ENCODE measurements at places on chromosomes 12 and 14.

- DNase-seq = no peak
Observed at GRCh38 chr14:52328276-52328675, 14.2 kb downstream of the PTGER2 start.

GRCh38 chr12:131613678-131614077 lies 97.2 kb upstream of the SFSWAP start:
- no peak for DNase-seq

DNA sequence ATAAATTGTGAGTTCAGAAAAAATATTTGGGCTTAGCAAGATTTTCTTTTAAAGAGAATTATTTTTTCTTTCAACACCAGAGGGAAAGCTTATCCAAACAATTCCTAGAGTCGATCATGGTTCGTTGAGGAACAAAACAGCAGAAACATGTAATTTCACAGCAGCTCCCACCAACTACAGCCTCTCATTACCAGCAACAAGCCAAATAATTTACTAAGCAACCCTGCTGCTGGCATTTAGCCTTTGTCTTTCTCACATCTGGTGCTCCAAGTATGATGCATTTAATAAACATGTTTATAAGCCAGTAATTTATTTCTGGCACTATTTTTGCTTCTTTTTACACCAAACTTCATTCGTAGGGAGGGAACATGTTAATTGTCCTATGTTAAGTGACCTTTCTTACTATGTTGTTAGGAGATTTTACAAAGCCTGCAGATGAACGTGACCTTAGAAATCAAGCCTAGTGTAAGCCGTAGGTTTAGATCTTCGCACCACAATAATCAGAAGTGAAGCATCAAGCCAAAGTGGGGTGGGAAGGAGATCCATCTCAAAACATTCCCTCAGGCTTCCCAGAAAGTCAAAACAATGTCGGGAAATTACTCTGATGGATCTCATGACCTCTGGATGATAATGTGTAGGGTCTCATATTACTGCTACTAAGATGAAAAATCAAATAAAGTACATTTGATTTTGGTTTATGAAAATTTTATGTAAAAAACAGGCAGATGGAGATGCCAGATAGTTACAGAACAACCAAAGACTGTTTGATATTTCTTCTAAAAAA lies 128.4 kb downstream of the RPAP3 start:
- no peak for DNase-seq

DNA sequence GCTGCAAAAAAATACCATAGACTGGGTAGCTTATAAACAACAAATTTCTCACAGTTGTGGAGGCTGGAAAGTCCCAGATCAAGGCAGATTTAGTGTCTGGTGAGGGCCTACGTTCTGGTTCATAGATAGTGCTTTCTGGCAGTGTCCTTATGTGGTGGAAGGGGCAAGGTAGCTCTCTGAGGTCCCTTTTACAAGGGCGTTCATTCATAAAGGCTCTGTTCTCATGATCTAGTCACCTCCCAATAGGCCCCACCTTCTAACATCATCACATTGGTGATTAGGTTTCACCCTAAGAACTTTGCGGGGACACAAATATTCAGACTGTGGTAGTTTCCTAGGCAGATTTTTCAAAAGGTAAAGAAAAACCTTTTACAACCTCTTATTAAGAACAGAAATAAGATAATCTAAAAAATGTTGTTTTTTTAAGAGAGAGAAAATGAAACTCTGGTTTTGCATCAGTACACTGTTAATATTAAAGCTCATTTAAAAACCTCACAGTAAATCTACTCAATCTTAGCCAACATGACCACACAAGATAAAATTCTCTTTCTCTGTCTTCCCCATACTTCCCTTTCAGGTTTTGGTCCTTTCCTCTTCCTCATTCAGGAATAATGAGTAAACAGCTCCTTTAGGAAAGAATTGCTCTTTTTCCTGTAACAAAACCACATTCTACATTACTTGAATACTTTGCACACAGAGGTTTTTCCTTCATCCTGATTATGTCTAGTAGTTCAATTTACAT lies 117.5 kb downstream of the UNC79 start:
- DNase-seq = no peak

DNA sequence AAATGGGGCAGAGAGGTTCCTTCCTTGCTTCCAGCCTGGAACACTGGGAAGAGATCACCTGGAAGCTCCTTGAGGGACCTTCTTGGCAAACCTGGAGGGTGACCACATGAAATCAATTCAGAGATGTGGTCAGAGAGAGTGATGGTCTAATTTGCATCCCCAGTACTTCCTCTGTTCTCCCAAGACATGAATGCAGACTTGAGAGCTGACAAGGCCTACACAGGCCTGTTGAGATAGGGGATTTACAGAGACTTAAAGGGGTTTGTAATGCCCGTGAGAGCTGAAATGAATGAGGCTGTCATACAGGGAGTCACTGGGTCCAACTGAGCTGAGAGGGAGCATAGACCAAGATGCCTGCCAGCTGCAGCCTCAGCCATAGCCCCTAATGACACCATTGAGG lies 45.1 kb downstream of the TMX1 start:
- no peak for DNase-seq

- DNase-seq = no peak
Observed at GRCh38 chr14:68380329-68380741, 412.5 kb downstream of the ZFP36L1 start.

DNA sequence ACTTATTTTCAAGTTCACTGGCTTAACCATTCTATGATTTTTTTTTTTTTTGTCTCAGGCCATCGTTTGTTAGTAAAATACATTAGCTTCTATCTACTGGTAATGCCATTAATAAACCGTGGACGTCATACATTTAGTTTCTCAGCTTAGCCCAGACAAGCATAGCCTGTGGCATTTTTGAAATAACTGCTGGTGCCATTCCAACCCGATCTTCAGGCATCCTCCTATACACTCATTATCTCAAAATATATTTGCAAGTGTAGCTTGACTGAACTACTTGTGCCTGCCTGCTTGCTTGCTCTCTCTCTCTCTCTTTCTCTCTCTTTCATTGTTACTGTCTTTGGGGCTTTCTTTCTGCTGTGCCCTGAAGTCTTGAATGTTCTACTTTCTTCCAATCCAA lies 12.7 kb upstream of the MBIP start:
- no peak for DNase-seq

DNA sequence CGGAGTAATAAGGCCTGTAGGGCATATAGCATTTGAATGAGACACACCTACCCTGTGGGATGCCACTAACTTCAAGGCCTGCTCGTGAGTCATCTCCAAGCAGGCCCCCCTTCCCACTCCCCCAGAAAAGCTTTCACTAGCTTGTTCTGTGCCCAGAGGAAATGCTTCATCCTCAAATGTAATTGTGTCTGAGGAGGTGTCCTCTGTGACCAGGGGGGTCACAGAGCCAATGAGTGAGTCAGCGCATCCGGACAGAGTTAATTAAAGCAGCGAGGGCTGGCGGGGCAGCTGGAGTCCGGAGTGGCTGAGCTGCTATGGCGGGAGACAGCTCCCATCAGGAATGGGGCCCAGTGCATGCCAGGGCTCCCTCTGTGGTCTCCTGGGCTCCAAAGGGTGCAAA lies 27.0 kb upstream of the ESRRB start:
- no peak for DNase-seq

- no peak for DNase-seq
Observed at GRCh38 chr12:66756631-66757030, 77.8 kb upstream of the GRIP1 start.

DNA sequence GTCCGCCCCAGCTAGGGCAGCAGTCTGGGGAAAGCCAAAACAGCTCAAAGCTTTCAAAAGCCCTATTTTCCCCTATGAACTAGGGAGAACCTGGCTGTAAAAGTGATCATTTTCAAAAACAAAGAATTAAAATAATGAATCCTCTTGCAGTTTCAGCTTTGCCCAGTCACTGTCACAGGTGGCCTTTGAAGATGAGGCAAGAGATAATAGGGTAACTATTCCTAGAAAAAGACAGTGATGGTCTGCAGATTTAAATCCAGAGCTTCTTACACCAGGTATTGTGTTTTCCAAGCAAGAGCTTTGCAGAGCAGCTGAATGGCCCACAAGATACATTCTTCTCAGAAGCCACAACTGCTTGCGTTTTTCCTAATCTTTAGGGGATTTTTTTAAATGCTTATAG lies 80.2 kb upstream of the NUDT4 start:
- no peak for DNase-seq

DNA sequence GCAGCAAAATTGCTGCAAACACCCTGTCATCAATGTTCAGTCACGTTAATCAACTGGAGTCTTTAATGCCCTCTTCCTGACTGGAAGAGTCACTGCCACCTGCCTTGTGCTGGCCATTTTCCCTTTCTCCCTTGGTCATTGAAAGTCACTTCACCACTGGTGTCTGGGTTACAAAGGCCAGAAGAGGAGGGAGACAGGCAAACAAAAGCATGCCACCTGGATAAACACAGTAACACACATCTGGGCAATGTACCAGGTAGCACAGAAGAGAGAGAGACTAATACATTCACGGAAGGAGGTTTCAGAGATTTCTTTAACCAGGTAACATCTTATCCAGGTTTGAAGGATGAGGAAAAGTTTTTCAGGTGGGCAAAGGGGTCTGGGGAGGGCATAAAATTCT lies 32.7 kb downstream of the GPHB5 start:
- DNase-seq = peak; percentile 32

DNA sequence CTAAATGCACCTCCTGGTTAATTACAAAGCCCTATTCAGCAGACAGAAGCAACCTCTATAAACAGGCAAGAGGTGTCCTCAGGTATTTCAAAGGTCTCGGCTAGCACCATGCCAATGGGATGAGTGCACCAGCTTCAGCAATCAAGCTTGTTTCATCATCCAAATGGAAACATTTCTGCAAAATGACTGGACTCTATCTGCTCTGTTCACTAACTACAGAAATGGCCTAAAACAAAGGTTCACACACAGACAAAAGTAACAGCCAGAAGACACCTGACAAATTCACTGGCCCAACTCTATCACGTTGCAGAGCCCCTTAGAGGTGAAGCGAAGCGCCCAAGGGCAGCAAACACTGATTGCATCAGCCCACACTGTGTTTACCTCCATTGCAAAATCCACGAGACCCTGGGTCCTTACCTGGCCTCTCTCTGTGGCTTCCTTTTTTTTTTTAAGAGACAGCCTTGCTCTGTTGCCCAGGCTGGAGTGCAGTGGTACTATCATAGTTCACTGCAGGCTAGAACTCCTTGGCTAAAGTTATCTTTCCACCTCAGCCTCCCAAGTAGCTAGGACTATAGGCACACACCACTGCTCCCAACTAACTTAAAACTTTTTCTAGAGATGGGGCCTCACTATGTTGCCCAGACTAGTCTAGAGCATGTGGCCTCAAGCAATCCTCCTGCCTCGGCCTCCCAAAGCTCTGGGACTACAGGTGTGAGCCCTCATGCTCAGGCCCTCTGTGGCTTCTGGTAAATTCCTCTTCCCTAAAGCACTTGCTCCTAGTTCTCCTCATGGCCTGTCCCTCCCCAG lies 8.5 kb upstream of the SYNE3 start:
- DNase-seq = no peak

DNA sequence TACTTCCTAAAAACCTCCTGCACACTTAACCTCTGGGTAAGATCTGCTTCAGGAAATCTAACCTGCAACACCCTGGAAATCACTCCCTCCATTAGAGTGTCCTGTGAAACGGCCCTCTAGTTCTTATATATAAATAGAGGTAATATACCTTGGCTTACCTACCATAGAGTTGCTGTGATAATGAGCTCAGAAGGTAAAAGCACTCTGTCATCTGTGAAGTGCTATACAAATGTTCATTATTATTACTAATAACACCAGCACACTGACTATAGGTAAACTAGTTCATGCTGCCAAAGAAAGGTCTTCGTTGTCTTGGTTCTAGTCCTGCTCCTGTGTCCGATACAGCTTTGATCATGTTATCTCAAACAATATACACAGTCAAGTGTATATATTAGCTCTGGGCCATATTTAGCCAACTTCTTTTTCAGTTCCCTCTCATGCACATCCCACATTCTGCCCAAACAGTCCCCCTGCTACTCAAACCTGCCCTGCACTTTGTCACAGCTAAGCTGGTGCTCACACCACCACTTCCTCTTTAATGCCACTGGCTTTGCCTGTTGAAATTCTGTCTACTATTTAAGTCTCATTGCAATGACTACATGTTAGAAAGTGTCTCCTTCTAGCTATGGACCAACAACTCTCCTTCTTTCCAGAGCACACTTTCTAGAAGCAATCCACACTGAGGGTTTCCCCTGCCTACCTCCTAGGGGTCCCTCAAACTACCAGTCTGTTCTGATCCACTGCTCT lies 5.1 kb downstream of the E2F7 start:
- DNase-seq = no peak

DNA sequence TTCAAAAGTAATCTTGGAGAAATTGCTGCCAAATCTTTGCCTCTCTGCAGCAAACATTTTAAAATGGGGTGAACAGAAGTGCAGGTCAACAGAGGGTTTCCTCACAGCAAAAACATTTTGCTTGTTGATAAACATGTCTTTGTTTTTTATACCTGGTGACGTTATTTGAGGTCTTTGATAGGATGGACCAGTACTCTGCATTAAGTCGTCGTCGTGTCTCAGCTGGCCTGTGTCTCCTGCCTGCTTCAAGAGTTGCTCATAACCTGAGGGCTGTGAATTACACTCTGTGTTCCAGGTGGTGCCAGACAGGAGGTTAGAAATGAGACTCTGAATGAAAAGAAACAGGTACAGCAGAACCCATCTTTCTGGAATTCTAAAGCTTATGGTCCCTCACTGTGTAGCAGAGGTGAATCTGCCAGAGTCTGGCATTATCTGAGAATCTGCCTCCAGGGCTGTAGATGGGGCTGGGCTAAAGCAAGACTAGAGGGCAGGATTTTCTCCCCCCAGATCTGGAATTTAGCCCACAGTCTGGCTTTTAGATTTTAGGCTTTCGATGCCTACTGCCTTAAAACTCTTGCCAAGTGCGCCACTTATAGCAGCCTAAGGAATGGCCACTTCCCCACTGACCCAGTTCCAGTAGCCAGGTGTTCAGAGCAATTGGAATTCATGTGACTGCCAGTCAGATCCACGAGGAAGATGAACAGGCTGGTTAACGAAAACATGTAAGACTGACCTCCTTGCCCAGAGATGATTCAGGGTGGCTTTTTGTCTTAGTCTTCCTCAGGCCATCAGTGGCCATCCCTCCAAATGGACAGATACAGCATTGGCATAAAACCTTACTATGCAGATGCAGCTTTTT lies 161.2 kb downstream of the PRKCH start:
- no peak for DNase-seq

- DNase-seq = no peak
Observed at GRCh38 chr12:65278576-65279368, at the start of gene MSRB3. TSS of gene MSRB3 (plus strand) at chr12:65278683. CDS start at chr12:65308580, 29,897 bp downstream.

Measured in NCI-H2107 (cell line).